ENCODE measurements at places on chromosomes 4 and X.

- peak; percentile 28 for DNase-seq
These were observed 180.6 kb upstream of the MAP3K15 start for GRCh38 chrX:19695884-19696283.

- DNase-seq = peak; percentile 24
These were observed 1.4 kb downstream of the RWDD4 start for GRCh38 chr4:183657564-183657963.

DNA sequence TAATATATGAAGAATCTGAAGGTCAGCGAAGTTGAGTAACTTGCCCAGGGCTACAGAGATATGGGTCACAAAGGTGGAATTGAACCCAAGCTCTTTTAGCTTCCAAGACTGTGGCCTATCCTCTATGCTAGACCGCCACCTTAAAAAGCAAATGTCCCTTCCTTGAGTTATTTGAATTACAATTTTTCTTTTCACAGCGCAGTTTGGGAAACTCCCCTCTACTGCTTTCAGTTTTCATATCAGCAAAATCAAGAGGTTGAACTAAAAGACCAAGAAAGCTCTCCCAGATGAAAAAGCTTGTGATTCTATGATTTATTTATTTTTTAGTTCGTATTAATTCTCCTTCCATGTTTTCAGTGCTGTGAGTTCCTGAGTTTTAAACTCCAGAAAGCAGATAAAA is 174.5 kb upstream of the C1QTNF7 start:
- no peak for DNase-seq

- no peak for DNase-seq
These were observed 22.7 kb downstream of the TENM3 start for GRCh38 chr4:182265881-182266280.

- no peak for DNase-seq
These were observed 23.4 kb upstream of the COX18 start for GRCh38 chr4:73092868-73093267.

- peak; percentile 67 for DNase-seq
These were observed 74.6 kb upstream of the SH3RF1 start for GRCh38 chr4:169345316-169345721.

GRCh38 chrX:125404667-125405160 is 85.0 kb downstream of the TEX13C start:
- no peak for DNase-seq

GRCh38 chr4:180695851-180696250 is 1547.4 kb upstream of the TENM3 start:
- peak; percentile 27 for DNase-seq

DNA sequence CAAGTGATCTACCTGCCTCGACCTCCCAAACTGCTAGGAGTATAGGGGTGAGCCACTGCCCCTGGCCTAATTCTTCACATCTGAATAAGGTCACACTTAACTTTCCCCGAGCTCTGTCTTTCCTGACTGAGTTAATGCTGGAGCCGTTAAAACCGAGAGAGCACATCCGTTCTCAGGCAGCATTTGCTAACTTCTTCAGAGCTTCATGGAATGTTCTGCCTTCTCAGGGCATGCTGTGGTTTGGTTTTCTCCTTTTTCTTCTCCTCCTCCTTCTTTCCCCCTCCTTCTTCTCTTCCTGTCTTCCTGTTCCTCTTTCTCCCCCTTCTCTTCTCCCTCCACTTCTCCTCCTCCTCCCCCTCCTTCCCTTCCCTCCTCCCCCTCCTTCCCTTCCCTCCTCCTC is 119.9 kb downstream of the ASMT start:
- DNase-seq = no peak

GRCh38 chrX:40749681-40750494 is 14.5 kb upstream of the MED14 start:
- DNase-seq = no peak

- DNase-seq = no peak
These were observed 4.1 kb upstream of the WFS1 start for GRCh38 chr4:6265546-6265945.

DNA sequence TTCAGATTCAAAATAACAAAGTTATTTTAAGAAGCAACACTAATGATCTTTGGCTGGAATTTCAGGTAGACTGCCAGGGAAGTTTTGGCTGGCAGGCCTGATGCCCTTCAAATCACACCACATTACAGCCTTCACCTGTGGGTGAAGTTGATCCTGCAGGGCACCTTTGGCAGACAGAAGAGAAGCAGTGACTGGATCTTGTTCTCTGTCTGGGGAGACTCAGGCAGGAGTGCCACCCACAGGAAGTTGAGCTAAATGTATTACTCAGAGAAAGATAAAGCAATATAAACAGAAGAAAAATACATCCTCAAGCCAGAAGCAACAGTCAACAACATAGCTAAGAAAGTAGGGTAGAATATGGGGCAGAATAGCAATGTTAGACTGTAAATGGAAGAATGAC is 12.8 kb upstream of the CFAP299 start:
- DNase-seq = peak; percentile 67

GRCh38 chrX:74262452-74263209 is 41.3 kb upstream of the ZCCHC13 start:
- no peak for DNase-seq

GRCh38 chr4:89334830-89335229 is 27.2 kb upstream of the GPRIN3 start:
- no peak for DNase-seq

DNA sequence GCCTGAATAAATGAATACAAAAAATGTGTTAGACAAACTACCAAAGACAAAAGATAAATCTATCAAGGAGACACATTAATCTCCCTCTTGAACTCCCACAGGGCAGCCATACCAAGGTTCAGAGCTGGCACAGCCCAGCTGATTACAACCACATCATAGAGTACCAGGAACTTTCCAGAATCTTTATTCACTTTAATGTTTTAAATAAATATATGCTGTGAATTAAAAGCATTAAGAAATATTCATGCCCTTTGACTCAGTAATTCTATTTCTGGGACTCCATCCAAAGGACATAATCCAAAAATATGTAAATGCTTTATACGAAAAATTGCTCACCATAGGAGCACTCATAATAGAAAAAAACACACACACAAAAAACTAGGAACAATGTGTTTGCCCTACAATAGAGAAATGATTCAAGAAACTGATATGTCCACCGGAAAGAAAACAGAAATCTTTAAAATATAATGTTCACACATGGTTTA is 126.0 kb downstream of the LDB2 start:
- DNase-seq = peak; percentile 79

DNA sequence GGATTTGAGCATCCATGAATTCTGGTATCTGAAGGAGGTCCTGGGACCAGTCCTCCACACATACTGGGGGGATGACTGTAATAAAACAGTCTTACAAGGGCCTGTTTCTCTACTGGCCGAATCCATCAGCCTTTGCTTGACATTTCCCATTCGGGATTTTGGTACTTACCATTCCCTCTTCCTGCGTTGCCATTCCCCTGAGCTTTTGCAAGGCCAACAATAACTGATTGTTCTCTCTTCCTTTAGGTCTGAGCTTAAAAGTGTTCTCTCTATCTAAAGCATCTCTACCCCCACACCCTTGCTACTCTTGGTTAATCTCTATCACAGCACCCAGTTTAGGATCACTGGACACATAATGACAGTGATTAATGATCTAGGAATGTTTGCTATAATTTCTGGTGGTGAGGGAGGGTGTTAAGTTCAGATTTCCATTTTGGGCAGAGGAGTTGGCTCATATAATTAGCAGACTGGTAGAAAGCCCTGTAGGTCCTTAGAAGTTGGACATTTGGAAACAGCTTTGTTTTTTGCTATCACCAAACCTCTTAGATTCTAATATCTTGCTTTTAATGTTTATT is 29.4 kb downstream of the TMA16 start:
- no peak for DNase-seq

DNA sequence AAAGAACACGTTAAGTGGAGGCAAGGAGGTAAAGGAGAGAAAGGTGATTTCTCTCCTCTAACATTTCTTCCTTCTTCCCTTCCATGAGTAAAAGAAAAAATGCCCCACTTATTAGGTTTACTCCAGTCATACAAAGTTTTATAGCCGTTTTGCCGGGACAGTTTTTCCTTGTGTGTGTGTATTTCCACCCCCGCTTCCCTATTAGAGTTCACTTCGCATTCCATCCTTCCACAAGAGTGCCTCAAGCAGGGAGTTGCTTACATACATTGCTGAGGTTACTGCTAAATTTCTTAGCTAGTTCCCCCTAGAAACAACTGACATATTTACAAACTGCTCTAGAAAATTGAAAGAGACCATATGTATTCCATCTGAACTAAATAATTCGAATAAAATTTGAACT is 45.2 kb upstream of the BMP15 start:
- DNase-seq = no peak

- no peak for DNase-seq
These were observed 37.3 kb downstream of the SEC24D start for GRCh38 chr4:118798658-118799057.

- DNase-seq = no peak
These were observed 72.2 kb upstream of the ALG13 start for GRCh38 chrX:111608724-111609123.

GRCh38 chr4:113145519-113146291 is 96.3 kb downstream of the ANK2 start:
- no peak for DNase-seq

DNA sequence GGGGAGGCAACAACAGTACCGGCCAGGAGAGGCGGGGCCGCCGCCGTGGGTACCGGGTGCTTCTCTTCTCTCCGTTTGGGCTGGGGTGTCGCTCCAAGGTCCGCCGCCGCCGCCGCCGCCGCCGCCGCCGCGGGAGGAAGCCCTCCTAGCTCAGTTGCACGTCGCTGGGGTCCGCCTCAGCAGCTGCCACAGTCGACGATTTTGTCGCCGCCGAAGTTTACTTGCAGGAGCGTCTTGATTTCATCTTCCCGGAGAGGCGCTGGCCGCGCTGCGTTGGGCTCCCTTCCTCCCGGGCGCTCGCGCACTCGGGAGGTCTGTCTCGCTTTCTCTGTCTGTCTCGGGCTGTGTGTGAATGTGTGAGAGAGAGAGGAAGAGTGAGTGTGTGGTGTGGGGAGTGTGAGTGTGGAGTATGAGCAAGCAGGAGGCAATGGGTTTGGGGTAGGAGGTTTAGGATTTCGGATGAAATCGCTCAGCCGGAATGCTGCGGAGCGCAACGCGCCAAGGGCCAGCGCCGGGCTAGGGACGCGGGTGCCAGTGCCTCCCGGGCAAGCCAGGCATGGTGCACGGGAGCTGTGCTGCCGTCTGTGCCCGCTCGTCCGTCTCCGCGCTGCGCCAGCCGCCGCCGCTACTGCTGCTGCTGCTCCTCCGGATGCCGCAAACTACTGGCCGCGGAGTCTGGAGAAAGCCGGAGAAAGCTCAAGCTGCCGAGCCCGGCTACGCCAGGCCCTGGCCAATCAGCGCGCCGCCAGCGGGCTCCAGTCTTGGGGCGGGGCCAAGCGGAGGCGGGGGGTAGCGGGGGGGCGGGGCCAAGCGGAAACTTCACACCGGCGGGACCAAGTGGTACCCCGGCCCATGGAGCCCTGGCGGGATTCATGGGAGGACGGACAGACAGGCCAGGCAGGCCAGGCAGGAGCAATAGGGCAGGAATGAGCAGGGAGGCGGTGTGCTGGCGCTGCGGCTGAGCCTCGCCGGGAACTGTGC is at the start of gene PCDH19:
Gene PCDH19 (minus strand): TSS at position 664 of the 981 bp plus-strand sequence. CDS start 1,676 bp downstream, outside the sequence.
- DNase-seq = peak; percentile 61

GRCh38 chr4:76801621-76802235 is 96.2 kb downstream of the SOWAHB start:
- no peak for DNase-seq

DNA sequence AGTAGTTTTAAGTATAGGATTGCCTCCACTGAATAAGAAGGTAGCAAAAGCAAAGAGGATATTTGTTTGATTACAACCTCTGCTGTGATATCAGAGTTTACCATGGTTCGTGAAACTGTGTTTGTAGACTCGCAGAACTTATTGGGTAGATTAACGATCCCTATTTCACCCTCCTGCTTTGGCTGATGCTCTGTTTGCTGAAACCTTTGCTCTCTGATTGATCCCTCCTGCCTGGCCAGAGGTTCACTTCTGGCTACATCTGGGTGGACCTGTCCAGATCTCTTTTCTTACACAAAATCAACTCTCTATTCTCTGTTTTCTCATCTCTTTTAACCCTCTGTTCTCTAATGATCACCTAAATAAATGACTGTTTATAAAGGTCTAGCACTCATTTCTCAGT is 37.9 kb upstream of the TMEM192 start:
- DNase-seq = no peak

GRCh38 chr4:10245751-10246150 is 129.2 kb upstream of the WDR1 start:
- no peak for DNase-seq

DNA sequence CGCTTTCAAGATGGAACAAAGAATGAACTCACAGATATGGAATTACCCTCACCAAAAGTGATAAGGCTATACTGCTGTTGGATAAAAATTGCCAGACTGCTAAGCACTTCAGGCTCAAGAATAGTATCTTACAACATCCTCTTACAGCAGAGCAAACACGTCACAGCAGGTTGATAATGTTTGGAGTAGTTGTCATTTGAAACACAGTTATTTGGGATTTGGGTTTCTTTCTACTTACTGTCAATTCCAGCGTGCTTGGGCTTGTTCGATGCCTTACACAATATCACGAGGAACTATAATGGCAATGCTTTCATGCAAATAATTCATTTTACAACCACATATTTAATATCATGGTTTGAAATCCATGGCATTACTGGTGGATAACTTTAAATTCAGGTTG is 1223.7 kb upstream of the AGA start:
- no peak for DNase-seq

GRCh38 chr4:36494747-36495146 is 213.3 kb downstream of the DTHD1 start:
- DNase-seq = no peak

DNA sequence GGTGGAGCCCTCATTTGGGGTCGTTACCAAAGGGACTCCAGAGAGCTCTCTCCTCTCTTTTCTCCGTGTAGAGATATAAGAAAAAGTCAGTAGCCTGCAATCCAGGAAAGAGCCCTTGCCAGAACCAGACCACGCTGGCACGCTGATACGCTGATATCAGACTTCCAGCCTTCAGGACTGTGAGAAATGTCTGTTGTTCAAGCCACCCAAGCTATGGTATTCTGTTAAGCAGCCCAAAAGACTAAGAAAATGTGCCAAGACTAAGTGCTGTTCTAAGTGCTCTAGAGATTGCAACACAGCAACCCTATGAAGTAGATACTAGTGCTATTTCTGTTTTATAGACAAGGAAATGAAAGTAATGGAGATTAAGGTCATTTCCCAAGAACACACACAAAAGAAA is 205.7 kb downstream of the CAMK2D start:
- DNase-seq = peak; percentile 90

GRCh38 chr4:55758066-55758465 is 61.5 kb upstream of the EXOC1L start:
- no peak for DNase-seq

DNA sequence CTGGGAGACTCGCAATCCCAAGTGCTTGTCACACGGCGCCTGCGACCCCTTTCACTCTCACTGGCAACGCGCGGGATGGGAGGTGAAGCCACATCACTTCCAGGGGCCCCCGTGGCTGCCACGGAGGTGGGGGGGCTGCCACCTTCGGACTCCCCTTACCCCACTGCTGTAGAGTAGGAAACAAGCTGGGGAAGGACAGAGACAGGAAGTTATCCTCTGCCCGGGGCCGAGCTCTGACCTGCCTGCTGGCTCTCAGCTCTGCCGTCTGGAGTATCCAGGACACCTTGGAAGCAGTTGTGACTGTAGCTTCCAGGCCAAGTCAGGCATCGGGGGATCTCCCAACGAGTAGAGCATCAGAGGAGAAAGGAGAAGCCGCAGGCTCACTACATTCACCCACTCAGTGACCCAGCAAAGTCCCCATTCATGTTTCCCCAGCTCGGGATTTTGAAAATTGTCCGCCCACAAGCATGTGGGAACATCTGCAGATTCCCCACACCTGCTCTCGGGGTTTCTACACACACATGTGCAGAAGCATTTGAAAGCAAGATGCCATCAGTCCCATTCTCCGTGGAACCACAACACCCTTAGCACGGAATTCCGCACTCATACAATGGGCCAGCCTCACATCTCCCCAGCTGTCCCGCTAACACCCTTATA is 10.8 kb downstream of the PDZD4 start:
- DNase-seq = no peak
